ENCODE measurements at places on chromosomes 4 and X.
A peak's percentile ranks its signal among the peaks of the same experiment; 100 is the strongest.

GRCh38 chr4:33924811-33925210 is 2319.5 kb downstream of the ARAP2 start:
- peak; percentile 86 for DNase-seq

DNA sequence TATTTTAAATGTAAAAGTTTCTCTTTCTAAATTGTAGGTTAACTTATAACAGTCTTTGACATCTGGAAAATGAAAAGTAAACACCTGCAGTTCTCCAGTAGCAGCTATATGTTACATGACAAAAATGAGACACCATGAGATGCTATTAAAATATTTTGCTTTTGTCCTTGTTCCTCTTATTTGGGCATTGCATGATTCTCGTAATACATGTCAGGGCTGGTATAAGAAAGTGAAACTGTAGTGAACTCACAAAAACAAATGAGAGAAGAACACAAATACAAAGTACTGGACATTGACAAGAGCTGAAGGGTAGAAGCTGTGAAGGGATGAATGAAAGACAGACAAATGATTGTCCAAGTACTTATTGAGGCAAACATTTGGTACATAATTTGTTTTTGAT is 9.0 kb downstream of the GK2 start:
- no peak for DNase-seq

- DNase-seq = no peak
These were observed 3.8 kb upstream of the GRPR start for GRCh38 chrX:16119353-16120220.

- DNase-seq = peak; percentile 86
These were observed 55.6 kb upstream of the RBM47 start for GRCh38 chr4:40685300-40685699.

DNA sequence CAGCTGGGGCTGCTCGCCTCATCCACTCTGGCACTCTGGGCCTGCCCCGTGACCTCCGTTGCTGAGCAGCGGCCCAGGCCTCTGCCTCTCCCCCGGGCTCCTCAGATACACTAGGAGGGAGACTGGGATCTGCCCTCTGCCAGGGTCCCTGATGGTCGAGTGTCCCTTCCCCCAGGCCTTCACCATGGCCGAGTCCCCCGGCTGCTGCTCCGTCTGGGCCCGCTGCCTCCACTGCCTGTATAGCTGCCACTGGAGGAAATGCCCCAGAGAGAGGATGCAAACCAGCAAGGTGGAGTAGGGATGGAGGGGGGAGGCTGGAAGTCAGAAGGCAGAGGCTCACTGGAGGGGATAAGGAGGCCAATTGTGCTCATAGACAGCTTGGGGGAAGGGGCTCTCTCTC is 1.7 kb downstream of the GDPD2 start:
- DNase-seq = no peak

DNA sequence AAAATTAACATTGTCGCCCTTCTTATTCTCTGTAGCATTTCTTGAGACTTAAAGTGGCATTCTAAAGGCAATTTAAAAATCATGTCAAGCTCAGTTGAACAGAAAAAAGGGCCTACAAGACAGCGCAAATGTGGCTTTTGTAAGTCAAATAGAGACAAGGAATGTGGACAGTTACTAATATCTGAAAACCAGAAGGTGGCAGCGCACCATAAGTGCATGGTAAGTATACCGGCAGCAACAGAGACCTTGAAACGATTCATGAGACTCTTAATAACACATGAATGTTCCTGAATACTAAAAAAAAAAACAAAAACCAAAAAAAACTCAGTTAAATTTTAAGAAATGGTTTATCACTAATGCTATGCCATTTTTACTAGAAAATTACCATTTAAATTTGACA is 82.4 kb upstream of the HPRT1 start:
- peak; percentile 30 for DNase-seq

GRCh38 chr4:169334335-169334734 is 63.6 kb upstream of the SH3RF1 start:
- no peak for DNase-seq

- DNase-seq = no peak
These were observed 6.2 kb downstream of the HDAC8 start for GRCh38 chrX:72566448-72566847.

DNA sequence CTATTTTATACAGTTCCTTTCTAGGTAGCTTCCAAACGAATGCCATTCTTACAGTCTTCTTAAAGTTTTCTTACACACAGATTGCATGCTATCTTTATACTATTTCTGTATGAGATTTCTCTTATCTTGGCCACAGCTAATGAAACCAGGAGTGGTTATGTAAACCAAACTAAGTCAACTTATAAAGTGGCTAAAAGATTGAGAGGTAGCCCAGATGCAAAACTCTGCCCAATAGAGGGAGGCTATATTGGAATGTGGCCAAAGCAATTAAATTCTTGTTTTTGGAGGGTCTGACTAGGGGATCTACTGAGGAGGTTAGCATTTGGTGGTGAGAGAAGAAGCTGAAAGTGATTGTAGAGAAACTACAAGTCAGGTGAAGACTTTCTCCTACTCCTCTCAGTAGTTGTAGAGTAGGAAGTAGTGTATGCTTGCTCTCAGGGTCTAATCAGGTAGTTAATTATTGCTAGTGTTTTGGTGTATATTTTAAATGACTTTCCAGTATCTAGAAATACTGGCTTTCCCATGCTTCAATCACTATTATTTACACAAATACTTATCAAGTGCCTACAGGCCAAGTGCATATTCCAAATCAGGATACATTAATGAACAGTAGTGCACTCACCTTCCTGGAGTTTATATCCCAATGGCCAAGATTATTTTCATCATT is 104.2 kb upstream of the HPGD start:
- DNase-seq = no peak

GRCh38 chr4:67714248-67714583 is 13.3 kb upstream of the UBA6 start:
- DNase-seq = no peak

All from fibroblast of skin of abdomen (primary cell).